Islet precursor cell (in vitro differentiated cells): ENCODE measurements at places on chromosomes 12 and 14.

- no peak for DNase-seq
Observed at GRCh38 chr14:59254146-59254910, 65.9 kb downstream of the DAAM1 start.

GRCh38 chr12:42129595-42130204 is 15.0 kb downstream of the GXYLT1 start:
- DNase-seq = no peak

DNA sequence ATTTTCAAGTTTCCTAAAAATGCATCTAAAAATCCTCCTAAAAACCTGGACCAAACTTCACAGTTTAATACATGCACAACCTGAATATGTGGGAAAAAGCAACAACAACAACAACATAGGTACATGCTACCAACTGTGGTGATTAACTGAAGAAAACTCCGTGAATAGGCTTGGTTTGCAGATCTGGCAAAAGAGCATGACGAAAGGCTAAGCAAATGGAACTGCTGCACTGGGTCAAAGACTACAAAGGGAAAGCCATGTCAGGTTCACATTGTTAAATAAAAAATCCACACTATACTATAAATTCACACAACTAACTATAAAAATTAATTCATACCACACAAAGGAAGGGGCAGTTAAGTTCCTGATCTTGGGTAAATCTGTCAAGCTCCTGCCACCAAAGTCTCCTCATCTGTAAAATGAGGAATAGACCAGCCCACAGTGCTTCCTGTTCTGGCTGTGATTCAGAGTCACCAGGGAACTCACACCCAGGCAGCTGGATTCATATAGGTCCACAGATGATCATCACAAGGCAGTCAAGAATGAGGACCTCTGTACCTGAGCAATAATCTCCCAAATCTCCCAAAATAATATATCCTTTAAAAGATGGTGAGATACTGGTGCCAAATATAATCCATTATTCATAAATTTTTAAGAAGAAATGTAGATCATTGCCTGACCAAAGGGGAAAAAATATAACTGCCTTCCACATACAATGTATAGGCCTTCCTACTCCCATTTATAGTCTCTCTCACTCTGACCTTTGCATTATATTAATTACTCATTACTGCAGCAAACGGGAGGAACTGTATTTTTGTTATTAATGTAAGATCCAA is 7.0 kb downstream of the CORO1C start:
- no peak for DNase-seq

DNA sequence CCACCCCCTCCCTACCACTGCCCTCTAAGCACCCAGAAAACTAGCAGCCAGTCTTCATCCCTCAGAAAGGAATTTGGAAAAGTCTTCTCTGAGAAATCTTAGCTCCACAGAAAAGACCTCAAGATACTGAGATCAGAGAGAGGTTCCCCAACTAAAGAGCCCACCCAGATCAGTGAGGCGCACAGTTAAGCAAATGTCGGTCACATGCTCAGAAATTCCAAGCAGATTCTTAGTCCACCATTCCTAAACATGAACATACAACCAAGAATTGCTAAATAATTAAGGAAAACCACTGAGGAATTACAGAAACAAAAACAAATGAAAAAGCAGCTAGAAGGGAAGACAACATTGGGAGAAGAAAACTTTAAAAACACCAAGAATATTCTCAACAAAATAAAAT is 32.3 kb downstream of the MED13L start:
- DNase-seq = no peak

DNA sequence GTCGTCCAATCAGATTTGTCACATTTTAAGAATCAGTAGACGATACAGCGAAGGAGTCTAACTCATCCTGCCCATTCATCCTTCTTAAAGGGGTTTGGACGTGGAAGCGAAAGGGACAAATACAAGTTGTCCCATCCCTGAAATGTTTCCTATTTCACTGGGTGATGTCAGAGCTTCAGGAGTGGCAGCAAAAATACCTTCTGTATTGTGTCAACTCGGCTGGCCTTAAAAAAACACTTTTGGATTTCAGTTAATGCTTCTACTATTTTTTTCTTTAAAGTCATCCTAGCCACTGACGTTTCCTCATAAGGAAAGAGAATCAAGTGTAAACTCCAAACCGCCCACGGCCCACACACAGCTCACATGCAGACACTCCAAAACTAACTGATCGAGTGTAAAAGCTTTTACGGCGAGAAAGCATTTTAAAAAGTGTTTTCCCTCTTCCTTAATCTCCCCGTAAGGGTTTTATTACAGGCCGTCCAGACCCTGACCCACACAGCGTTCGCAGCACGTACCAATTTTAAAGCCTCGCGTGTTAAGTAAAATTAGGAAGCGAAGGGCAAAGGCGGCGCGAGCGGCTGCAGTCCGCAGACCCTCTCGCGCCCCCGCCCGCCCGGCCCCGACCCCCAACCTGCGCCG is 593 bp downstream of the CFL2 start:
- no peak for DNase-seq
